Calu3 (cell line): ENCODE measurements at places on chromosomes 16 and 17.

DNA sequence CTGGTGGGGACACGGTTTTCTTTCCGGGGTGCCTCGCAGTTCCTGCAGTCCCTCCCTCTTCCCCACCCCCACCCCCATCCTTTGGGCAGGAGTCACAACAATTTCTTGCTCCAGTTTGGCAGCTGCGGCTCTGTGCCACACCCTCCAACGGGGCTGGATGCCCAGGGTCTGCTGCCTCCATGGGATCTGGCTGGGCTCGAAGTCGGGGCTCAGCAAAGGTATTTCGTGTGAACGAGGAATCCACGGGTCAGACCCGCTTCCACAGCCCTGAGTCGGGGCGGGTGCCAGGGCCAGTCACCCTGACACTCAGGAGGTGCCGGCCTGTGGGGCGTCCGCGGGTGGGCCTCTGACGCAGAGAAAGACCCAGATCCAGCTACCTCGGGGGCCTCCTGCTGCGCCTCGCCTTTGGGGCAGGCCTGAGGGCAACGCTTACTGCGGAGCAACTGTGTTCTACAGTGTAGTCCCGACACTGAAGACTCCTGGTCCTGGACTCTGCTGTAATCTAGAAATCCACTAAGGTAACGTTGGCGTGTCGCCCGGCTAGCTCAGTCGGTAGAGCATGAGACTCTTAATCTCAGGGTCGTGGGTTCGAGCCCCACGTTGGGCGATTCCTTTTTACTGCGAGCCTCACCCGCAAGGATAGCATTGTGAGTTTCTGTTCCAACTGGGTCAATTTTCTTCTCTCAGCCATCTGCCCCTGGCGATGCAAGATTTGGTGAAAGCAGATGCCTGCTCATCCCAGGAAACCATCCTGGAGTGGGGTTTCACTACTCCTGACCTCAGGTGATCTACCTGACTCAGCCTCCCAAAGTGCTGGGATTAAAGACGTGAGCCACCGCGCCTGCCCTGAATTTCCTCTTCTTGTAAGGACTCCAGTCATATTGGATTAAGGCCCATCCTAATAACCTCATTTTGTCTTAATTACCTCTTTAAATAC is 12.6 kb upstream of the OR1F1 start:
- peak; percentile 65 for DNase-seq

DNA sequence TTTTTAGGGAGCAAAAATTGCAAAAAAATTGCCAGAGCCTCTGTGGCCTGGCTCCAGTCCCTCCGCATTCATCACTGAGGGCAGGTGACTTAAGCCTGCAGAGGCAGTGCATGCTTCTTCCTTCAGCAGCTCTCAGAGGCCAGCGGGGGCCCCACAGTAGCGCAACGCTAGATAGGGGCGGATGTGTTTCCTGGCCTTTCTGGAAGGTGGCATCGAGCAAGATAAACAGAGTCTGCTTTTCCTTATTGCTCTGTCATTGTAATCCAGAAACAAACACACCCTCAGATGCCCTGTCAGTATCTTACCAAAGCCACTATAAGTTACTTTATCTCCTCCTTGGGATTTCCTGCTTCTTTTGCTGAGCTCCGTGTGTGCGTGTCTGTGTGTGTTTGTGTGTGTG is 75.5 kb upstream of the IRX6 start:
- no peak for DNase-seq

GRCh38 chr16:24253192-24253591 is 2.9 kb upstream of the CACNG3 start:
- DNase-seq: peak; percentile 27

DNA sequence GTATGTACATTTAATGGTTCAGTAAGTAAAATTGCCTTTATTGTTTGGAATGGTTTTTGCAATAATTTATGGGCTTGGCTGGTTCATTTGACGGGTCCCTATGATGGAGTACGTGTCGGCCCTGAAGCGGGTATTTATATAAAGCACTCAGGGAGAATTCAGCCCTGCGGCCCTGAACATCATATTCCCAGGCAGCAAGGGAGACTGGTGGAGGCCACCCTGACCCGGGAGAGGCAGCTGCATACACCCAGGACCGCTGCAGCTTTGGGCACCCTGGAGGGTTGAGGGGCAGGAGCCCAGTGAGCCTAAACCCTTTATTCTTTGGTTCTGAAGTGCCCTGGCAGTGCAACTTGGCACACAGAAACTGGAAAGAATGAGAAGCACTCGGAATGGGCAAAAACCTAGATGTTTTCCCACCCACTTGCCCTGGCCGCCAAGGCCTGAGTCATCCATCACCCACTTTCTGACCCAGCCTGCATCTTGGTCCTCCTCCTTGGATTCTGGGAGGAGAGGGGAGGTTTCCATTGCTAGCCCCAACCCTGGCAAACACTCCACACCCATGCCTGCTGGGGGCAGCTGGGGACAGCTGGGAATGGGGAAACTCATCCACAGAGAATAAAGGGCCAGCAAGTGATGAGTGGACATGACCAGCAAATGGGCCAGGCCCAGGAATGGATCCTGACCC is 162.2 kb upstream of the TNRC6C start:
- no peak for DNase-seq

DNA sequence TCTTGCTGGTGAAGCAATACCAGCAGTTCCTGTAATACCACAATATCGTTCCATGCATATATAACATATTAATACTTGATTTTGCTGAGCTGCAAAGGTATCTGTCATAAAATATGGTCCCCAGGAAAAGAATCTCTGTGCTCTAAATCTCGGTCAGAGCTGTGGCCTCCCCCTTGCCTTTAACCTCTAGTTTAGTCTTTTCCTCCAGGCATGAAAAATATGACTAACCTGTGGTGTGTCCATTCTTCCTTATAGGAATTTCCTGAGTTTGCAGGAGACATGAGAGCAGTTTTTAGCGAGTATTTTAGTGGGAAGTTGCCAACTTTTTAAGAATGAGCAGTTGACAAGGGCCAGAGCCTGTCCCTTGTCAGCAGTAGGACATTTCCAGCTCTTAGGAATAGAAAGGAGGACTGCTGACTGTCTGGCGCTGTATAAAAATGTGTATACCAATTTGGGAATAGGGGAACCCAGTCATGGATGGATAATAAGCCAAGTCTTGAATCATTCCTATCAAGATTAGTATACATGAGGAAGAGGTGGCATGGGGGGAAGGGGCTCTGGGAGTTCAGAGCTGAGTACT is 8.7 kb downstream of the ATXN1L start:
- no peak for DNase-seq

- DNase-seq: no peak
Measured at GRCh38 chr16:81335669-81336068, 20.9 kb downstream of the GAN start.

- peak; percentile 63 for DNase-seq
Measured at GRCh38 chr16:81445143-81445961, 744 bp downstream of the CMIP start.

DNA sequence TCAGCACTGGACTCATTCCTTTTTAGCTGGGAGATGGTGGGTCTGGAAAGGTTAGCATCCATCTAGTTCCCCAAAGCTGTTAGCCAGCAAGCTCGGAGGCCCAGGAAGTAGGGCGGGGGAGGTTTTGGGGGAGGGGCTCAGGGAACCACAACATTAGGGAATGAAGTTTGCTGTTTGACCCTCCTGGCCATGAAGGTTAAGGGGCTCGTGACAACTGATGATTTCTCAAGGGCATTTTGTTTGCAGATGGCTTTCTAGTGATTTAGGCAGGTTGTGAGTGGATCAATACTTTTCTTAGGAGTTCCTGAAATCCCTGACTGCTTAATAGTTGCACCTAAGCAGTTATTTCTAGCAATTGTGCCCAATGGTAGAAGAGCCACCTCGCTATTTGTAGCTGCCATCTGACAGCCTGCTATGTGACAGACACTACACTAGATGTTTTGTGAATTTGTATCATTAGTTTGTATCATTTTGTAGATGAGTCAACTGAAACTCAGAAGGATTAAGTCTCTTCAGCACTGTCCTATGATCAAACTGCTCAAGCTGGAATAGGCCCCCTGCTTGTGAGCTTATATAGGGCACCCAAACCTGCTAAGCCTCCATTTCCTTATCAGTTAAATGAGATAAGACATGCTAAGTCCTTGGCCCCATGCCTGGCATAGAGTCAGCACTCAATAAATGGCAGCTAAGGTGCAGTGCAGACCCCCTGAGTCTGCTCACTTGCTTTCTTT is 146.4 kb downstream of the IRX3 start:
- DNase-seq: no peak

- no peak for DNase-seq
Measured at GRCh38 chr16:27252206-27252585, 16.4 kb downstream of the NSMCE1 start.

GRCh38 chr16:86018487-86018886 is 119.5 kb downstream of the IRF8 start:
- DNase-seq: no peak

DNA sequence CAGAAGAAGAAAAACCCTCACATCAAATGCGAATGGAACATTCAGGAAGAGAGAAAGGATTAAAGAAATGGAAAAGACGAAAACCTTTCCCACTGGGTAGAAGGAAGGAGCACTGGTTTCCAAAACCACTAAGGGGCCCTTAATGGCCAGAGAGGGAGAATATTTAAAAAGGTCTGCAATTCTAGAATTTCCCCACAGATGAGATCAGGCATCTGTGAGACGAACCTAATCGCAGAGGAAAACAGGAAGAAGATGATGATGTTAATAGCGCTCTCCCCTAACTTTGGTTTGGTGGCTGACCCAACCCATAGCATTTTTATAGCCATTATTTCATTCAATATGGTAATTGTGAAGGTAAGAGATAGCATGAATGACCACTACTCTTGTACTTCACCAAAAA is 32.8 kb downstream of the XYLT1 start:
- no peak for DNase-seq
